ENCODE measurements at places on chromosomes 16 and 17.
A peak's percentile ranks its signal among the peaks of the same experiment; 100 is the strongest.

DNA sequence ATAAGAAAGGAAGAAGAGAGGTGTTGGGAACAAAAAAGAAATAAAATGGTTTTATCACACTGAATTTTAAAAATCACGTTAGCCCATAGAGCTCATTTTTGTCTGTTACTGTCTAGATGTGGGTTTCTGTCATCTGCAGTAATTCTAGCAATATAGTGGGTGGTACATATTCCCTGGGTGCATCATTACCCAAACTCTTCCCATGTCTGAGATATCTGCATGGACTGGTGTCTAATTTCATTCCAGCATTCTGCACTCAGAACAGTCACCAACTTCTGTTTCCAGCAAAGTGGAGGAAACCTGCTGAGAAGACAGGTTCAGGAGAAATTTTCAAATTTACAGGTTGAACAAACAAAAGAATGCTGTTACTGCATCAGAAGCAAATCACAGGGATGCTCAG is 263.8 kb downstream of the CDH11 start:
- no peak overlapping the region for H3K27ac ChIP-seq
- H3K36me3 ChIP-seq = no peaks in the 10 kb centered on the region

DNA sequence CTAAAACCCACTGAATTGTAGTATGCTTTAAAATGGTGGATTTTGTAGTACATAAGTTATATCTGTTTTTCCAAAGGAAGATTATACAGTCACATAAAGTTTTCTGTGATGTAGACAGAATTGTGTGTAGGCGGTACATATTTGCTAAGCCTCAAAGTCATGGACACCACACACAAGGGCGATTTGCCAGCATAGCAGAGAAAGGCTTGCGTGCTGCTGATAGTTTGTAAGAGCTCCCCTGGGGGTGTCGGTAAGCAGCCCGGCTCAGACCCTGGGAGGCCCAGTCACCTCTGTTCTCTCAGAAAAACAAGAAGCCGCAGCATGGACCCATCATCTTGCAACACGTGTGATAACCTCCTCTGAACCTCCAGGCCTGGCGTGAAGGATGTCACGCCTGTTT is 38.3 kb upstream of the AKTIP start:
- no peak for DNase-seq
- H3K4me1 ChIP-seq = peaks cover 21% of the 10 kb centered on the region
- H3K4me3 ChIP-seq = no peak overlapping the region
- no peak overlapping the region for H3K27ac ChIP-seq

GRCh38 chr17:19768046-19768782 is 20.1 kb upstream of the ALDH3A1 start:
- H3K27me3 ChIP-seq = peaks cover 2% of the 10 kb centered on the region
- H3K4me3 ChIP-seq = no peak overlapping the region
- DNase-seq = no peak
- no peaks in the 10 kb centered on the region for H3K36me3 ChIP-seq
- H3K4me1 ChIP-seq = peaks cover 42% of the 10 kb centered on the region

DNA sequence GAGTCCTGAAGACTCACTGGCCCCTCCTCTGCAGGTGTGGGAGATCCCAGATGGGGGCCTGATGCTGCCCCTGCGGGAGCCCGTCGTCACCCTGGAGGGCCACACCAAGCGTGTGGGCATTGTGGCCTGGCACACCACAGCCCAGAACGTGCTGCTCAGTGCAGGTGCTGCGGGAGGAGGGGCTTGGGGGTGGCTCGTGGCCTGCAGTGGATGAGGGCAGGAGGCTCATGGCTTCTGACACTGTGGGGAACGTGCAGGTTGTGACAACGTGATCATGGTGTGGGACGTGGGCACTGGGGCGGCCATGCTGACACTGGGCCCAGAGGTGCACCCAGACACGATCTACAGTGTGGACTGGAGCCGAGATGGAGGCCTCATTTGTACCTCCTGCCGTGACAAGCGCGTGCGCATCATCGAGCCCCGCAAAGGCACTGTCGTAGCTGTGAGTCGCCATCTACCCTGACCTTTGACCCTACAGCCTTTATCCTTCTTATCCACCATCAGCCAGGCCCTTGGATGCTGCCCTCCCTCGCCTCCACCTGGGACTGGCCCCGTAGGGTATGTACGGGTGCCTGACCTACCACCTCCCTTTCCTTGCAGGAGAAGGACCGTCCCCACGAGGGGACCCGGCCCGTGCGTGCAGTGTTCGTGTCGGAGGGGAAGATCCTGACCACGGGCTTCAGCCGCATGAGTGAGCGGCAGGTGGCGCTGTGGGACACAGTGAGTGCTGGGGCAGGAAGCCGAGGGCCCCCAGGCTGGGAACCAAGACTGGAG is 3.6 kb downstream of the CORO1A start:
- peak overlapping the region; percentile 100 for H3K4me3 ChIP-seq
- peaks cover 24% of the 10 kb centered on the region for H3K4me1 ChIP-seq
- peak overlapping the region; percentile 99 for H3K27ac ChIP-seq
- DNase-seq = peak; percentile 84

- no peaks in the 10 kb centered on the region for H3K27me3 ChIP-seq
- H3K4me1 ChIP-seq = no peaks in the 10 kb centered on the region
- DNase-seq = no peak
- no peak overlapping the region for H3K4me3 ChIP-seq
- H3K27ac ChIP-seq = no peak overlapping the region
- H3K36me3 ChIP-seq = no peaks in the 10 kb centered on the region
Measured at GRCh38 chr17:34673516-34673915, 94.1 kb downstream of the TMEM132E start.

- no peaks in the 10 kb centered on the region for H3K36me3 ChIP-seq
- DNase-seq = no peak
- H3K4me1 ChIP-seq = no peaks in the 10 kb centered on the region
- H3K27ac ChIP-seq = no peak overlapping the region
Measured at GRCh38 chr17:10311131-10311530, 61.7 kb downstream of the MYH13 start.

GRCh38 chr17:82063424-82064415 is 1.9 kb downstream of the DUS1L start:
- no peak overlapping the region for H3K27ac ChIP-seq
- DNase-seq = no peak
- H3K36me3 ChIP-seq = peaks cover 3% of the 10 kb centered on the region
- H3K4me1 ChIP-seq = peaks cover 17% of the 10 kb centered on the region
- H3K4me3 ChIP-seq = peak overlapping the region; percentile 67

DNA sequence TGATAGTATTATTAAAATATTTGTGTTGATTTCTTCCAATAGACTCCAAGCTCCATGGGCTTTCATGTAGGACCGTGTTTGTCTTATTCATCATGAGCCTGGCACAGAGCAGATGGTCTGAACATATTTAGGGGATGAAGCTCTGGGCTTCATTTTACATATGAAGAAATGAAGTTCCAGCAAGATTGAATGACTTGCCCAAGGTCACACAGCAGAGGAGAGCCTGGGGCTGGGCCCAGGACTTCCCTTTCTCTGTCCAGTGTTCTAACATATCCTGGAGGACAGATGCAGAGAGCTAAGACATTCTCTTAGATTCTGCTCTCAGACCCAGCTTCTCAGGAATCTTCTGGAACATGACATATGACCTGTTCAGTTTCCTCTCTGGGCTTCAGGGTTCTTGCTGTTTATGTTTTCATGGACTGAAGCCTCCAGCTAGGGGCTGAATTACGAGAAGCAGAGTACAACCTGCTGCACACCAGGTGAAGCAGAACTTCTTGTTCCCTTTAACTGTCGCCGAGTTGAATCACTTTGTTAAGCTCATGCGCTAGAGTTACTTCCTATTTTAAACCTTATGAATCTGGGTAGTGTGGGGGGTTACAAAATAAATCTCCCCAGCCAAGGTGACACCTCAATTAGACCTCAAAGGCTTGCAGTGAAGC is 53.6 kb downstream of the GPRC5B start:
- no peaks in the 10 kb centered on the region for H3K4me1 ChIP-seq
- no peaks in the 10 kb centered on the region for H3K36me3 ChIP-seq
- no peak overlapping the region for H3K4me3 ChIP-seq
- no peak overlapping the region for H3K27ac ChIP-seq
- no peak for DNase-seq

DNA sequence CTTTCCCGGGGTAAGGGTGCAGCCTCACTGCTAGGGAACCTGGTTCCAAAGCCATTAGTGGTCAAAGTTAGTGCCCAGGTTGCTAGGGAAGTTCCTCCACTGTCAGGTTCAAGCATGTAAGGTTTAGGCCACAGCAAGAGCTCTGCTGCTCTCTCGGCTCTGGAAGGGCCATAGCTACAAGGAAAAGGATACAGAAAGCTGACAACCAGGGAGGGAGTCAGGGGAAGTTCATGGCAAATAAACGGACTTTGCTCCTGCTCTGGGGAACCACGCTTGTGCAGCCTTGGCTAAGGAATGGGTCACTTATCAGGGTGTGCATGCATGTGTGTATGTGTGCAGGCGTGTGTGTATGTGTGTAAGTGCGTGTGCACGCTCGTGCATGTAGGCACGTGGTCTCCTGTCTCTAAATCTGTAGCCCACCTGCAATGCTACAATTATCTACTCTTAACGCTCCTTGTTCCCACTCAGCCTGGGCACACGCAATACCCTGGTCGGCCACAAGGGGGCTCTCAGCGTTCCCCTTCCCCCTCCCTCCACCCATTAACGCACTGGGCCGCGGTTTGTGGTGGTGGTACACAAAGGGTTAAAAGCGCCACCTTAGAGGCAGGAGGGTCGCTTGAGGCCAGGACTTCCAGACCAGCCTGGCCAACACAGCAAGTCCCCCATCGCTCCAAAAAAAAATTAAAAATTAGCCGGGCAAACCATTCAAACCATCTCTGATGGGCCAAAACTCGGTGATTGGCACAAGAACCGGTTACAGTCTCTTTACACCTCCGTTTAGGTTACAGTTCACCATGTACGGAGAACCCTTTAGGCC is 48.4 kb upstream of the KDM8 start:
- peak; percentile 69 for DNase-seq
- H3K4me1 ChIP-seq = peaks cover 9% of the 10 kb centered on the region
- no peak overlapping the region for H3K4me3 ChIP-seq
- no peaks in the 10 kb centered on the region for H3K36me3 ChIP-seq

GRCh38 chr17:43006639-43007551 is at the start of gene IFI35:
TSS of gene IFI35 (plus strand) at chr17:43006784. CDS start at chr17:43006948, 164 bp downstream.
- peak; percentile 92 for DNase-seq
- peaks cover 49% of the 10 kb centered on the region for H3K36me3 ChIP-seq
- H3K4me3 ChIP-seq = peak within 1 kb of the TSS; percentile 100
- peaks cover 34% of the 10 kb centered on the region for H3K4me1 ChIP-seq

DNA sequence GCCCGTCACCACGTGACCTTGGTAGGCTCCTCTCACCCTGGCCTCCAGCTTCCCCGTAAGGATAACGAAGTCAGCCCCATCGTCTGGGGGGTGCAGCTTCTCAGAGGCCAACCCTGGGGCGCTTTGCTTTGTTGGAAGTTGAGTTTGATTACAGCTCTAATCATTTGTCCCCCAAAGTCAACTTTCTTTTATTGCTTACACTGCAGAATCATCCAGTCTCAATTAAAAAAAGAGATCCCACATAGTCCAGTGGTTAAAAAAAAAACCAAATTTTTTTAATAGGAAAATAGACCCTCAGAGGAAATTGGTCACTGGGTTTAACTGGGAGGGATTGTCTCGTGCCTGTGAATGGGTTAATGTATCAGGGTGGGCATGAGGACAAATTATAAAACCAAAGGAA is 7.8 kb upstream of the GPRC5C start:
- no peaks in the 10 kb centered on the region for H3K36me3 ChIP-seq
- H3K27ac ChIP-seq = no peak overlapping the region
- peaks cover 18% of the 10 kb centered on the region for H3K27me3 ChIP-seq
- no peak overlapping the region for H3K4me3 ChIP-seq
- DNase-seq = no peak

DNA sequence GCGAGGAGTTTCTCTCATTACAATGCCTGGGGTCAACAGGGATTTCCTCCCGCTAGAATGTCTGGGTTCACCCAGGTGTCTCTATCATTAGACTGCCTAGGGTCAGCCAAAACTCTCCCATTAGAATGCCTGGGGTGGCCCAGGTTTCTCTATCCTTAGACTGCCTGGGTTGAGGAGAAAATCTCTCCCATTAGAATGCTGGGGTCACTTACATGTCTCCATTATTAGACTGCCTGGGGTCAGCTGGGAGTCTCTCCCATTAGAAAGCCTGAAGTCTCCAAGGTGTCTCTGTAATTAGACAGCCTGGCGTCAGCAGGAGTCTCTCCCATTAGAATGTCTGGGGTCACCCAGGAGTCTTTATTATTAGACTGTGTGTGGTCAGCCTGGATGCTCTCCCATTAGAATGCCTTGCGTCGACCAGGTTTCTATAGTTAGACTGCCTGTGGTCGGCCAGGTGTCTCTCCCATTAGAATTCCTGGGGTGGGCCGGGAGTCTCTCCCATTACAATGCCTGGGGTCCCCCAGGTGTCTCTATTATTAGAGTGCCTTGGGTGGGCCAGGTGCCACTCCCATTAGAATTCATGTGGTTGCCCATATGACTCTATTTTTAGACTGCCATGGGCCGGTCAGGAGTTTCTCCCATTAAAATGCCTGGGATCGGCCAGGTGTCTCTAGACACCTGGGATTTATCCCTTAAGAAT is 2272.1 kb downstream of the TP53TG3F start:
- DNase-seq = no peak
- H3K4me3 ChIP-seq = no peak overlapping the region
- no peaks in the 10 kb centered on the region for H3K36me3 ChIP-seq
- H3K27ac ChIP-seq = no peak overlapping the region

DNA sequence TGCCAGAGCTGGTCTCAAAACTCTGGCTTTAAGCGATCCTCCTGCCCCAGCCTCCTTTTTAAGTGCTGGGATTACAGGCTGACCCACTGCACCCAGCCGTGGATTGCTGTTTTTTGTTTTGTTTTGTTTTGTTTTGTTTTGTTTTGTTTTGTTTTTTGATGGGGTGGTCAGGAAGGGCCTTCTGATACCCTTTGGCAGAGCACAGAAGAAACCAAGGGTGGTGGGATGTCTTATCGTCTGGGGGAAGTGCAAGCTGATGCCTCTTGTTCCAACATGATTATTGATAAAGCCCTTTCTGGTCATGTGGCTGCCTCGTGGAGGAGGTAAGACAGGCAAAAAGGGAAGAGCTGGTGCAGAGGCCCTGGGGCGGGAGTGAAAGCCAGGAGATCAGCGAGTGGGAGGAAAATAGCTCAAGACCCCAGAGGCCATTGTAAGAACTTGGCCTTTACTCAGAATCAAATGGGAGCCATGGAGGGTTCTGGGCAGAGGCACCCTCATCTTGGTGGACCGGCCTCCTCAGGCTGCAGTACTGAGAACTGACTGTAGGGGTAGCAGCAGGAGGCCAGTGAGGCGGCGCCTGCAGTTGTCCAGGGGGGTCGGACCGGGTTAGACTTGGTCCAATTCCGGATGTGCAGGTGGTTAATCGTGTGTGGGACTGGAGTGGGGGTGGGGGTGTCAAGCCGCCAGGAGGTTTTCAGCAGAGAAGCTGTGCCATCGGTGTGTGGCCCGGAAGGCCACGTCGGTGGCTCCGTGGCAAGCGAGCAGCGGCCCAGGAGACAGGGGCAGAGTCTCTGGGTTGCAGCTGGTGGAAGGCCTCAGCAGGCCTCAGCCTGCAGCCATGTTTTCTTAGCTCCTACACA is 84.4 kb upstream of the GSE1 start:
- H3K4me3 ChIP-seq = no peak overlapping the region
- H3K27ac ChIP-seq = no peak overlapping the region
- no peaks in the 10 kb centered on the region for H3K4me1 ChIP-seq
- peak; percentile 27 for DNase-seq
- no peaks in the 10 kb centered on the region for H3K36me3 ChIP-seq

Data from activated CD4-positive, alpha-beta memory T cell treated with anti-CD3 and anti-CD28 coated beads, Interleukin-2, amount 10 ng/mL, durations not matched to agents 7 days and 5 days (primary cell).